ENCODE measurements at places on chromosomes 6 and 20.
A peak's percentile ranks its signal among the peaks of the same experiment; 100 is the strongest.

DNA sequence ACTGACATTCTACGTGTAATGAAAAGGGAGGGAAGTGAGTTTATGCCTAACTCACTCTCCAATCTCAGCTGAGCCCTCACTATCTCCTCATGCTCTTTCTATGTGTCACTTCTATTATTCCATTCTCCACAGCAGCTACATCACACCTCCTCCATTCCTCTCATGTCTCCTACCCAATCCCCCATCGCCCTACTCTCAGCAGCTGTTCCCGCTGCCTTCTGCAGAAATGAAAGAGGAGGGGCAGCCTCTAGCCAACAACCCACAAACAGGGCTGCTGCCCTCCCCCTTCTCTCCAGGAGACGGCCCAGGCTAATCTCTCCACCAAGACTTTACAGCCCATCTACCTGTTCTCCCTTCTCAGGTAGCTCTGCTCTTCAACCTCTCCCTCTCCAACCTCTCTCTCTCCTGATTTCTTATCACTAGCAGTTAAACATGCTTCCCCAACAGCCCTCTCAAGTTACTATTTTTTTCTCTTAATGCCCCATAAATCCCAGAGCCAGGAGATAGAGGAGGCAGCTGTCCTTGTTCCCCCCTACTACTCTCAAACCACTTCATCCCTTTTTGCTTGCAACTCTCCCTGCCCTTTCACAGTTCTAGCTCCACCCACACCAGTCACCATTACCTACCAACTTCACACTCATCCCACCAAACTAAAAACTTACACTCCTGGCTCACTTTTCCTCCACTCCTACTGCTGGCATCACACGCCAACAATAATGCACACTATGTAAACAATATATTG is 136.5 kb downstream of the BTBD9 start:
- no peak for DNase-seq

GRCh38 chr6:89952105-89952671 is 57.9 kb downstream of the GJA10 start:
- no peak for DNase-seq

DNA sequence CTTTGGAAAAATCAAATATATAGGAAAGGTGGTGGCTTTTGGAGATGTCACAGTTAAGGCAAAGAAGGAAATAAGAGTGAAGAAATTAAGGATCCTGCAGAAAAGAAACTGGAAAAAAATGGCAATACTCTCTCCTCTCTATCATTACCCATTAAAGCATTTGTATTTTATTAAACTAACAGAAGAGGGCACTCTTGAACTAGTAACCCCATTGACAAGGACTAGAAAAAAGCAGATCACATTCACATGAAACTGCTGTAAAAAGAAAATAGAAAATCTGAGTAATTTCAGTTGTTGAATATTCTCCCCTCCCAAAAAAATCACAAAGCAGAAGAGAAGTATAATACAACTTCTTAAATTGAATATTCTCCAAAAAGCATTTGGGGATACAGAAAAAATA is 104.1 kb upstream of the SLC35B3 start:
- no peak for DNase-seq

- peak; percentile 32 for DNase-seq
These were observed 287.0 kb upstream of the MARCKS start for GRCh38 chr6:113570161-113570560.

DNA sequence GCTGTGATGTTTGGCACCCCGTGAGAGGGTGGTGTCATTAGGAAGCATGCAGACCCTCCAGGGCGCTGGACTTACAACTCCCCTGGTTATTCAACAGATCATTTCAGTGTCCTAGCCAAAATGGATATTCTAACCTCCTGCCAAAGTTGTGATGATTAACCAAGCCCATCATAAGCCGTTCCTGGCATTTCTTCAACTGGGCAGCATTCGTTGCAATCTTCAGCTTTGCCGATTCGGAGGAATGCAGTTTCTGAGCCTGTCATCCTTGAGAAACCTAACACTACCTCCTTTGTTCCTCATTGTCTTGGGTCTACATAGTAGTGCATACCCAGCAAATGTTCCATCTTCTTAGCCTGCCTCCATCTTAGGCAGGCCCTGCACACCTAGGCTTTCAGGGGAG is 79.2 kb upstream of the MAP3K4 start:
- no peak for DNase-seq
